ENCODE measurements at places on chromosomes 2 and 18. TPM values are rescaled to one million over a fixed set of nuclear protein-coding genes. Genes with fewer than 3 reads are reported as not detected.

GRCh38 chr2:44397447-44398175, 35.9 kb downstream of the CAMKMT start:
- H3K4me1 ChIP-seq: no peaks in the 10 kb centered on the region
- no peak overlapping the region for H3K27ac ChIP-seq
- H3K4me3 ChIP-seq: no peak overlapping the region
- DNase-seq: no peak
- H3K36me3 ChIP-seq: no peaks in the 10 kb centered on the region

DNA sequence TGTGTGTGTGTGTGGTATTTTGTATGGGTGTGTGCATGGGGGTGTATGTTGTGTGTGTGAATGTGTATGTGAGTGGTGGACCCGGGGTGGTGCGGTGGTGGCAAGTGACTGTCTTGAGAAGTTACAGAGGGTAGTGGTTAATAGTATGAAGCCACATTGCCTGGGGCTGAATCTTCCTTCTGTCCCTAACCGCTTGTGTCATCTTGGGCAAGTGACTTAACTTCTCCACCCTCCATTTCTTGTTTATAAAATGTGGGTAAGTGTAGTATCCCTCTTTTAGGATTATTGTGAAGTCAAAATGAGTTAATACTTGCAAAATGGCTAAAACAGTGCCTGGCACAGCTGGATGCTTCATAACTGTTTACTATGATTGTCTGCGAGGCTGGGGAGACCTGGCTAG, 63.5 kb downstream of the MYCN start:
- no peak for DNase-seq
- no peak overlapping the region for H3K27ac ChIP-seq
- H3K36me3 ChIP-seq: no peaks in the 10 kb centered on the region
- H3K27me3 ChIP-seq: no peaks in the 10 kb centered on the region
- no peak overlapping the region for H3K4me3 ChIP-seq

DNA sequence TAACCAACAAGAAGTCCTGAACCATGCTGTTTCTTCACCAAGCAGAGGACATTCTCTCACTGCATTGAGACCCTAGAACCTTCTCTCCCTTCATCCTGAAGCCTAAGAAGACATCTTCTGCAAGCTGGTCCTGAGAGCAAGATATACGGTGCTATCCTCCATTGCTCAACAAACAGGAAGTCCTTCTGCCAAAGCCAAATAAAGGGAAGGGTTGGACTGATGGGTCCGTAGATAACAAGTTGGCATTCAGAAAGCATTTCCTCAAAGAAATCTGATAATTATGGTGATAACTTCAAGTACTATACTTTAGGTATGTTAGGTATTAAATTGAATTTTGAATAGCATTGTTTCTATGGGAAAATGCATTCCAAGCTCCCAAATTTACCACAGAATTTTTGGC, 23.3 kb downstream of the GRB14 start:
- H3K27me3 ChIP-seq: no peaks in the 10 kb centered on the region
- H3K4me3 ChIP-seq: no peak overlapping the region
- no peaks in the 10 kb centered on the region for H3K4me1 ChIP-seq
- no peak for DNase-seq
- no peaks in the 10 kb centered on the region for H3K36me3 ChIP-seq

ANKRD30BL gene
- 0.03 TPM for polyA plus RNA-seq

CNGA3 gene
- polyA plus RNA-seq: 0.22 TPM

LBX2 gene
- 2.3 TPM for polyA plus RNA-seq
